Prostate gland (tissue), 2 donors: ENCODE measurements at places on chromosomes 13 and 19.
A peak's percentile ranks its signal among the peaks of the same experiment; 100 is the strongest.

DNA sequence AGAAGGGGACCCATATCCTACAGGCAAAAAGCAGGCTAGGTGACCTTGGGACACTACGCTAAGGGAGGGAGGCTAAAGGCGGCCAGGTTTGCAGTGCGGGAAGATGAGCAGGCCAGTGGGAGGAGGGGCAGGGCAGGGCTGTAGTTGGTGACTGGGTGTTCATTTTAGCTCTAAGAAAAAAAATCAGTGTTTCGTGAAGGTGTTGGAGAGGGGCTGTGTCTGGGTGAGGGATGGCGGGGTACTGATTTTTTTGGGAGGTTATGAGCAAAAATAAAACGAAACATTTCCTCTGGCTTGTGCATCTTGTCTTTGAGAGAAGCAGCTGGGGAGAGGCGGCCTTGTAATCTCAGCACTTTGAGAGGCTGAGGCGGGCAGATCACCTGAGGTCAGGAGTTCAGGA lies 4.3 kb upstream of the NUP62 start:
- no peaks in the 10 kb centered on the region for H3K27me3 ChIP-seq
- no peak overlapping the region for H3K4me3 ChIP-seq
- DNase-seq, result no peak
- H3K36me3 ChIP-seq, result no peaks in the 10 kb centered on the region
- H3K4me1 ChIP-seq, result peaks cover 7% of the 10 kb centered on the region

DNA sequence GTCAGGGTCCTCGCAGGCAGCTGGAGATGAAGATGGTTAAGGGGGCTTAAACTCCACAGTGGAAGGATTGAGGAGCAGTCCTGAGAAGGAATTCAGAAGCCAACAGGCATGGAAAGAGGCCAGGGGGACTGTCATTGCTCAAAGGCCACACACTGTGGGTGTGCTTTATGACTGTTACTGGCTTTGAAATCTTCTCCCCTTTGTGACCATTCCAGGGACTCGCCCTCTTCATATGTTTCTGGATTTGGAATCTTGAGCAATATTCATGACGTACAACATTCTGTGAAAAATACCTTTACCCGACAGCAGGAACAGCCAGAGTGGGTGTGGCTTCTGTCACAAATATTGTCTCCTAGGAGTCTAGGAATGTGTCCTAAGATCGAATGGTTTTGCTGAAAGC lies 16.6 kb downstream of the CEACAM7 start:
- no peak overlapping the region for H3K27ac ChIP-seq
- no peaks in the 10 kb centered on the region for H3K4me1 ChIP-seq

DNA sequence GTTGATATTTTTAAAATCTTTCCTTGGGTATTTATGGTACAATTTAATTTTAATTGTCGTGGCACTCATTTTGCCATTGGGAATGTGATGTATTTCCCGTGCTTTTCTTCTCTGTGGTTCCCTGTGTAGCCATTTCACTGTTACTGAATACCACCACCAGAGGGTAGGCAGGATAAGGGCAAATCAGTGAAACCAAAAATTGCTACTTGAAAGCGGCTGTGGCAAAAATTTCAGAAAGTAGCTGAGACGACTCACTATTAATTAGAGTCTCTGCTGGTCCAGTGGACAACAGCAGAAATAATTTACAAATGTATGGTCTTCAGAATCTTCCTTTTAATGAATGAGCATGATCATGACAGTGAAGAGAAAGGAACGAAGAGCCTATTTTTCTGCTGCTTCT lies 34.4 kb upstream of the MIR17HG start:
- H3K27ac ChIP-seq, result no peak overlapping the region
- DNase-seq, result no peak
- H3K27me3 ChIP-seq, result no peaks in the 10 kb centered on the region
- no peaks in the 10 kb centered on the region for H3K36me3 ChIP-seq

- no peak overlapping the region for H3K4me3 ChIP-seq
- no peak for DNase-seq
- no peaks in the 10 kb centered on the region for H3K27me3 ChIP-seq
- no peaks in the 10 kb centered on the region for H3K36me3 ChIP-seq
These were observed 8.9 kb downstream of the ZNF541 start for GRCh38 chr19:47564081-47564480.

GRCh38 chr13:84430446-84430845 lies 548.2 kb upstream of the SLITRK1 start:
- H3K27ac ChIP-seq, result no peak overlapping the region
- H3K4me1 ChIP-seq, result no peaks in the 10 kb centered on the region
- H3K4me3 ChIP-seq, result no peak overlapping the region
- DNase-seq, result no peak
- no peaks in the 10 kb centered on the region for H3K27me3 ChIP-seq

- H3K4me3 ChIP-seq, result no peak overlapping the region
- H3K27me3 ChIP-seq, result no peaks in the 10 kb centered on the region
- peaks cover 6% of the 10 kb centered on the region for H3K36me3 ChIP-seq
- no peak for DNase-seq
These were observed 12.1 kb downstream of the IQCN start for GRCh38 chr19:18262144-18262543.

DNA sequence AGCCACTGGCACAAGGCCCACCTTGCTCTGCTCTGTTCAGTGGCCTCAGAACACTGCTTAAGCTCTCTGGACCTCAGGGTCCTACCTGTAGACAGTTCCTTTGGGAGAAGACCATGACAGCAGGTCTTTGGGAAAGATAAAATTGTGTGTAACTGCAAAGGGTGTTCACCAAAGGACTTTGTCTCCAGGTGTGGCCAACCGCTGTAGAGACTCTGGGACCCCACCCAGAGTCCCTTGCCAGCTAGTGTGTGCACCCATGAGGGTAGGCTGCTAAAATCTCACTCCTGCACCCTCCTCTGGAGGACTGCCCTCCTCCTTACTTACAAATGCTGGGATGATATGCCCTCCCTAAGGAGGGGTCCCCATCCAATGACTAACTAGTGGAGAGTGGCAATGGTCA lies 211.2 kb downstream of the TSHZ3 start:
- H3K4me1 ChIP-seq, result no peaks in the 10 kb centered on the region
- H3K27ac ChIP-seq, result no peak overlapping the region
- no peak overlapping the region for H3K4me3 ChIP-seq
- no peaks in the 10 kb centered on the region for H3K36me3 ChIP-seq

- DNase-seq, result no peak
- no peaks in the 10 kb centered on the region for H3K36me3 ChIP-seq
- H3K4me3 ChIP-seq, result no peak overlapping the region
- H3K4me1 ChIP-seq, result no peaks in the 10 kb centered on the region
These were observed 18.7 kb downstream of the HCN2 start for GRCh38 chr19:608155-609003.

DNA sequence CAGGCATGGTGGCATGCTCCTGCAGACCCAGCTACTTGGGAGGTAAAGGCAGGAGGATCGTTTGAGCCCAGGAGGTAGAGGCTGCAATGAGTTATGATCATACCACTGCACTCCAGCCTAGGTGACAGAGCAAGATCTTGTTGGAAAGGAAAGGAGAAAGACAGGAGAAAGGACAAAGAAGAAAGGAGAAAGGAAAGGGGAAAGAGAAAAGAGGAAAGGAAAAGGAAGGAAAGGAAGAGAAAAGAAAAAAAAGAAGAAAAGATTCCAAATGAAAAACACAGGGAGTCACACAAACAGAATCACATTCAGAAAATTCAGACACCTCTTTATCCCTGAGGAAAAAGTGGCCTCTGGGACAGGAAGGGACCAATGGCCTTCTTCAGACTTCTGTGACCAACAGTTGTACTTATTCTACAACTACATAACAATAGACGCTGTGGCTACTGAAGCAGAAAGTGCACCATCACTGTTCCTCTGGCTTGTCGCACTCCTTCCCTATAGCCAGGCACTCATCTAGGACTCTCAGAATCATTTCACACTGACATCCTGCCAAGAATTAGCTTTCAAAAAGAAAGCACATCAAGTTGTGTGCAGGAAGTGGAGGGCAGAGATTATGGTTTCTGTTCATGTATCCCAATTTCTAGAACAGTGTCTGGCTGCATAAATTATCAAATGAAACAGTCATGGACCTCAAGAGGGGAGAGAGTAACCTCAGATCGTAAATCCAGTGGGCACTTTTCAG lies 5.9 kb downstream of the MTMR6 start:
- H3K27me3 ChIP-seq, result no peaks in the 10 kb centered on the region
- no peak for DNase-seq
- H3K36me3 ChIP-seq, result no peaks in the 10 kb centered on the region
- no peaks in the 10 kb centered on the region for H3K4me1 ChIP-seq
- no peak overlapping the region for H3K4me3 ChIP-seq

DNA sequence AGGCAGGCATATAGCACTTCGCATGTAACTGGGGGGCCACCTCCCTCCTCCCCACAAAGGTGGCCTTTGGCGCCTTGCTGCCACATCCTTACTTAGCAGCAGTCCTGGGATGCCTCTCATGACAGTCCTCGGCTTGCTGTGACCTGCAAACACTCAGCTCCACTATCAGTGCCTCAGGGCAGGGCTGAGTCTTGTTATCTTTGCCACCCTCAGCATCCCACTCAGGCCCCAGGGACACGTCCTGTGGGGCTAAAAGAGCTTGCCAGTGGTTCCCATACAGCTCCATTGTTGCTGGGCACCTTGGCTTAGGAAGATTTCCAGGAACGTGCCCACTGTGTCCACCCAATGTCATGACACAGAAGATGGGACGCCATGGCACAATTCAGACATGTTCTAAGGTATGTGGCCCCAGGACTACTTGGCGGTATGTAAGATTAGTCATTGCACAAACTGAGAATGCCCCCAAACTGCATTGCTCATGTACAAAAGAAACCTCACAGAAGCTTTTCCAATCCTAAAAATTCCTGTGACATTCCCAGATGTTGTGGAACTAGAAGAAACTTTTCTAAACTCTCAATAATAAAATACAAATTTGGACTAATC lies 16.3 kb downstream of the DOCK9 start:
- H3K27me3 ChIP-seq, result no peaks in the 10 kb centered on the region
- DNase-seq, result no peak
- no peak overlapping the region for H3K27ac ChIP-seq
- H3K4me3 ChIP-seq, result no peak overlapping the region

- no peak overlapping the region for H3K4me3 ChIP-seq
- H3K4me1 ChIP-seq, result no peaks in the 10 kb centered on the region
These were observed 26.7 kb downstream of the TSC22D1 start for GRCh38 chr13:44549476-44549875.

GRCh38 chr13:63680704-63681103 lies 2265.1 kb upstream of the PCDH20 start:
- H3K36me3 ChIP-seq, result no peaks in the 10 kb centered on the region
- no peak overlapping the region for H3K4me3 ChIP-seq
- H3K27ac ChIP-seq, result no peak overlapping the region
- no peak for DNase-seq
- H3K4me1 ChIP-seq, result no peaks in the 10 kb centered on the region

GRCh38 chr13:39935155-39935554 lies 279.7 kb downstream of the COG6 start:
- H3K27ac ChIP-seq, result no peak overlapping the region
- no peak for DNase-seq
- H3K36me3 ChIP-seq, result no peaks in the 10 kb centered on the region
- H3K4me1 ChIP-seq, result no peaks in the 10 kb centered on the region
- no peak overlapping the region for H3K4me3 ChIP-seq
- no peaks in the 10 kb centered on the region for H3K27me3 ChIP-seq

DNA sequence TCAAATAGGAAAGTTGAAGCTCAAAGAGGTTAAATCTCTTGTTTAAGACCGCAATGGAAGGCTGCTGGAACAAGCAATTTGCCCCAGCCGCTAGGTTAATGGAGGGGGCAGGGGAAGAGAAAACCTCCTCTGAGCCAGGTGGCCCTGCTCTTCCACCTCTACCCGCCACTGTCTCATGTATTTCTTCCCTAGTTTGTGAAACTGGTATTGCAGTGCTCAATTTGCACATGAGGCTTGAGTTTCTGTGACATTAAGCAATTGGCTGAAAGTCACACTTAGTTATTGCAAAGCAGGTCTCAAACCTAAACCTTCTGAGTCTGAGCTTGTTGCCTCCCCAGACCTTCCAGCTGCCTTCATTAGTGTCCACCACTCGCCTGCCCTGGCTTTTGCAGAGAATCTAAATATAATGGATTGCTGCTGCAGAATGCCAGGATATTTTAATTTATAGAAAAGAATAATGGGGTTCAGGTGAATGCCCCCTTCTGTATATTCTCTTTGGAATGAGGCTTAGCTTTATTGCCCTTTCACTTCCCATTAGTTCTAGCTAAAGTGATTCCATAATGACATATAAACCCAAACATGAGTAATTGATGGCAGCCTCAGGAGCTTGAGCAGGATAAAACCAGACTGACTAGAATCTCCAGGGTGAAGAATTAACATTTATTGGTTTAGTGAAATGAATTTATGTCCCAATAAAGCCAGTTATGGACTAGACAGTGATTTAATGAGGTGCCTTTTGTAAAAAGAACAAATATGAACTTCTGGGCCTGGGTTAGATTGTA lies 27.0 kb upstream of the OLFM4 start:
- H3K36me3 ChIP-seq, result no peaks in the 10 kb centered on the region
- peaks cover 5% of the 10 kb centered on the region for H3K4me1 ChIP-seq
- peak; percentile 16 for DNase-seq
- H3K4me3 ChIP-seq, result no peak overlapping the region
- H3K27me3 ChIP-seq, result no peaks in the 10 kb centered on the region
- no peak overlapping the region for H3K27ac ChIP-seq

DNA sequence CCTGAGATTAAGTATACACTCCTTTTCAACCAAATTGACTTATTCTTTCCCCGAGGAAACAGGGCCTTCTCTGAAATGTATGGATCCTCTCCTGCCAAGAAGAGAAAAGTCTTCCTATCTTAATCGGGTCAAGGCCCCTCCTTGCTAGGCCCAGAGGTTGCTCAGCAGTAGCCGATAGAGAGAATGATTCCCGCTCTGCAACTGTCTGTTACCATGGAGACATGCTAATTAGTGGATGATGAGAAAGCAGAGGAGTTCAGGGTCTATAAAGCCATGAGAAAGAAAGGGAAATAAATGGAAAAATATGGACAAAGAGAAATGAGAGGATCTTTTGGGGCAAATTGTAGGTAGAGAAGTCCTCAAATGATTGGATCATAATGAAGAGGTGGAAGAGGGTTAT lies 103.5 kb downstream of the POU4F1 start:
- no peaks in the 10 kb centered on the region for H3K4me1 ChIP-seq

DNA sequence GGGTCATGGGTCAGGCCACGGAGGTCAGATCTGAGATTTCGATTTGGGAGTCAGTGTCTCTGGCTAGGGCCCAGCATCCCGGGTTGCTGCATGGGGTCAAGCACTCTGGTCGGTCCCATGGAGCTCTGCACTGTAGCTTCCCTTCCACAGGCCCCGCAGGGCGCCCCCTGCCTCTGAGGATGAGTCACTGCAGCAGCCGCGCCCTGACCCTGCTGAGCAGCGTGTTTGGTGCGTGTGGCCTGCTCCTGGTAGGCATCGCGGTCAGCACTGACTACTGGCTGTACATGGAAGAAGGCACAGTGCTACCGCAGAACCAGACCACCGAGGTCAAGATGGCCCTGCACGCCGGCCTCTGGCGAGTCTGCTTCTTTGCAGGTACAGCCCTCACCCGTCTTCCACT lies 3.6 kb downstream of the CACNG7 start:
- peaks cover 25% of the 10 kb centered on the region for H3K27me3 ChIP-seq
- no peak overlapping the region for H3K27ac ChIP-seq
- H3K4me3 ChIP-seq, result no peak overlapping the region
